Suprapubic skin (tissue), 4 donors: ENCODE measurements at places on chromosomes 4 and X.

- peaks cover 19% of the 10 kb centered on the region for H3K4me1 ChIP-seq
- no peak for DNase-seq
- no peaks in the 10 kb centered on the region for H3K27me3 ChIP-seq
- no peak overlapping the region for H3K27ac ChIP-seq
- H3K4me3 ChIP-seq: no peak overlapping the region
Observed at GRCh38 chr4:56683455-56683854, 2.4 kb upstream of the HOPX start.

- no peaks in the 10 kb centered on the region for H3K27me3 ChIP-seq
- no peak overlapping the region for H3K4me3 ChIP-seq
- no peak overlapping the region for H3K27ac ChIP-seq
- peaks cover 29% of the 10 kb centered on the region for H3K36me3 ChIP-seq
- H3K4me1 ChIP-seq: no peaks in the 10 kb centered on the region
Observed at GRCh38 chr4:6824772-6825402, 42.4 kb downstream of the KIAA0232 start.

- H3K36me3 ChIP-seq: no peaks in the 10 kb centered on the region
- H3K4me3 ChIP-seq: no peak overlapping the region
- H3K27me3 ChIP-seq: no peaks in the 10 kb centered on the region
- H3K27ac ChIP-seq: no peak overlapping the region
- no peak for DNase-seq
- peaks cover 7% of the 10 kb centered on the region for H3K4me1 ChIP-seq
Observed at GRCh38 chr4:151219948-151220347, 57.0 kb upstream of the PRSS48 start.

DNA sequence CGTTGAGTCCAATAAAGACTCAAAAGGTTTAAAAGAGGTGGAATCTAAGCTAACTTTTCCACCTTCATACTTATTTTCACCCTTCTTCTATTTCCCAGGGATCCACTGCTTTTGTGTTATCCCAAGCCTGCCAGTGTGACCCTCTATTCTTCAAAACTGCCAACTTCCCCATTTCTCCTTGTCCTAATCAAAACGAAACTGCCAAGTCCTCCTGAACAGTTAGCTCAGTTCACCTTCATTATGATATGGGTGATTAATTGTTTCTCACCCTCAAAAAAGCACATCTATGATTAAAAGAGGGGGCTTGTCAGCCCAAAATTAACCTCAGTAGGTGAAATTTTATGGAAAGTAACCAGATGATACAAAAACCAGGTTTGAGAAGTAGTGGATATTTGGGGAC lies 108.4 kb downstream of the GUCY2F start:
- H3K27me3 ChIP-seq: no peaks in the 10 kb centered on the region
- no peaks in the 10 kb centered on the region for H3K4me1 ChIP-seq
- DNase-seq: no peak
- no peaks in the 10 kb centered on the region for H3K36me3 ChIP-seq
- no peak overlapping the region for H3K27ac ChIP-seq

- H3K36me3 ChIP-seq: no peaks in the 10 kb centered on the region
- H3K27ac ChIP-seq: no peak overlapping the region
- H3K4me3 ChIP-seq: no peak overlapping the region
- H3K4me1 ChIP-seq: peaks cover 15% of the 10 kb centered on the region
- no peak for DNase-seq
Observed at GRCh38 chr4:157226601-157227000, 6.1 kb downstream of the GRIA2 start.

DNA sequence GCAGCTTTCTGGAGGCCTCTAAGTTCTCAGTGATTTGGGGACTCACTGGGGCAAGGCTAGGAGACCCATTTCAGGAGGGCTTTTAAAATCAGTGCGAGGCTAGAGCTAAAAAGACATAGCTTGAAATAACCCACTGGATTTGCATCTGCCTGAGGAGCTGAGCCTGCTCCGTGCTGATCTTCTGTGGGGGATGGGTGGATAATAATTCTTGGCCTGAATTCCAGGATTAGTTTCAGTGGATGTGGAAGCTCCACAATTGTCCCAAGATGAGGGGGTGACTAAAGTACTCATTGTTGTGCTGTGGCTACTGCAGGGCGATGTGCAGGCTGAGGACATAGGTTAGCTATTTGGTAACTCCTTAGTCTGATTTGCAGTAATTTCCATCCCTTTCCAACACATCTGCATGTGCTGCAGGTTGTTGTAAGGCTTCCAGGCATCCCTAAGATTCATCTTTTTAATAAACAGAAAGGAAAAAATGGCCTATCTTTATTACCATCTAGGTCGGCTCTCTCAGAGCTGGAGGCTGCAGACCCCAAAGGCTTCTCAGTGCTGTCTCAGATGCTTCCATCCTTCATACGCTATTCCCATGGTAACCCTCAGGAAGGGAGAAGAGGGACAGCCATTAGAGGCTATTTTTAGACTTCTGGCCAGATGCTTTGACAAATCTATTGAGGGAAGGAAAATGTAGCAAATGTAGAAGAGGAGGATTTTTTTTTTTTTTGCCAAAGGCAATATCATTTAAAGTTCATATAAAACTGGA lies 63.4 kb downstream of the GRXCR1 start:
- H3K4me3 ChIP-seq: no peak overlapping the region
- no peak overlapping the region for H3K27ac ChIP-seq
- no peaks in the 10 kb centered on the region for H3K4me1 ChIP-seq

- no peaks in the 10 kb centered on the region for H3K36me3 ChIP-seq
- H3K4me3 ChIP-seq: no peak overlapping the region
- no peaks in the 10 kb centered on the region for H3K27me3 ChIP-seq
- no peak for DNase-seq
- H3K4me1 ChIP-seq: peaks cover 14% of the 10 kb centered on the region
Observed at GRCh38 chrX:1657367-1658070, 42.7 kb downstream of the ASMT start.

GRCh38 chrX:5113128-5113527 lies 1115.5 kb downstream of the NLGN4X start:
- no peaks in the 10 kb centered on the region for H3K27me3 ChIP-seq
- no peaks in the 10 kb centered on the region for H3K36me3 ChIP-seq
- DNase-seq: no peak

DNA sequence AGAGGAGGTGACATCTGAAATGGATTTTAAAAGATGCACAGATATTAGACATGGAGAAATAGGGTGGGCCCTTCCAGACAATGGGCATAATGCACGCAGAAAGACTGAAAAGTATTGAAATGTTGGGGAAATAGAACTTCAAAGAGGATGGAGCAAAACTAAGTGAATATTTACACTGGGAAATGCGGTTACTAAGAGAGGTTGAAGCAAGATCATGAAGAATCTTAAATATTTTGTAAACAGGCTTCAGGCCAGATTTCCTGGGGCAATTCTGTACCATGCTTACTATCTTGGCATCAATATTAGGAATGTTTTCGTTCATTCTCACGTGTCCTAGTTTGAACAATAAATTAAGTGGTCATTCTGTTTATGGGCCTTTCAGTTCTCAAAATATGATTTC lies 216.3 kb downstream of the ADAMTS3 start:
- DNase-seq: no peak
- H3K36me3 ChIP-seq: no peaks in the 10 kb centered on the region
- no peak overlapping the region for H3K27ac ChIP-seq
- no peaks in the 10 kb centered on the region for H3K4me1 ChIP-seq
- no peak overlapping the region for H3K4me3 ChIP-seq

- peaks cover 32% of the 10 kb centered on the region for H3K4me1 ChIP-seq
- no peak overlapping the region for H3K27ac ChIP-seq
- H3K36me3 ChIP-seq: no peaks in the 10 kb centered on the region
- DNase-seq: no peak
- no peak overlapping the region for H3K4me3 ChIP-seq
- no peaks in the 10 kb centered on the region for H3K27me3 ChIP-seq
Observed at GRCh38 chr4:26020083-26020668, 106.2 kb downstream of the SMIM20 start.
